ENCODE measurements at places on chromosomes 16 and 17. TPM values are rescaled to one million over a fixed set of nuclear protein-coding genes. Genes with fewer than 3 reads are reported as not detected.

DNA sequence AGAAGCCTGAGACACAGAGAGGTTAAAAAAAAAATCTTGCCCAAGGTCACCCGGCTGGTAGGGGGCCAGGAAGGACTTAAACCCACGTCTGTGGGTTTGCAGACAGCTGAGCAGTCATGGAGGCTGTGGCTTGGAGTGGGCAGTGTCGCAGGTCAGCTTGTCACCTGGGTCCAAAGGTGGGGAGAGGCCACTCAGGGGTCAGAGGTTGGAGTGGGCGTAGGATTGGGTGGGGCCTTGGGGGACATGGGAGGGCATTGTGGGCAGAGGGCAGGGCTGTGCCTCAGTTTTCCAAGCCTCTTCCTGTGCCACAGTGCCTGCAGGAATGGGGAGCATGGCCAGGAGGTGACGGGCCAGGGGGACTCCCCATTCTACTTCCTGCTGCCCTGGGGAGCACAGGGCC is 2.0 kb upstream of the NDRG4 start:
- DNase-seq = no peak

DNA sequence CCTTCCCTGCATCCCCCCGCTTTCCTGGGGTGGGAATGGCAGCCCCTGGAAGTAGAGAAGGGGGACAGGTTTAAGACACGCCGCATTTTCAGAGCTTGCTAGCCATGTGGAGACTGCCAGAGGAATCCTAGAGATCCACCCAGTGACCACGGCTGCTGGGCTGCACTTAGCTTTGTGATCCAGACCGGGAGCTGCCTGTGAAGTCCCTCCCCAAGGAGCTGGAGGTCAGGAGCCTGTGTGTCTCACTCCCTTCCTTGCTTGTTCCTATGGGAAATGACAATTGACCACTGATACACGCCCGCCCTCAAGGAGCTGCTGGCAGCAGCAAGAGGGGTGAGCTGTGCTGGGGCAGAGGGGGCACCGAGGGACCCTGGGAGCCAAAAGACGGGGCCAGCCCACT is 73.7 kb downstream of the SREBF1 start:
- no peak for DNase-seq

Gene CLEC18B
- 0.59 TPM for total RNA-seq

DNA sequence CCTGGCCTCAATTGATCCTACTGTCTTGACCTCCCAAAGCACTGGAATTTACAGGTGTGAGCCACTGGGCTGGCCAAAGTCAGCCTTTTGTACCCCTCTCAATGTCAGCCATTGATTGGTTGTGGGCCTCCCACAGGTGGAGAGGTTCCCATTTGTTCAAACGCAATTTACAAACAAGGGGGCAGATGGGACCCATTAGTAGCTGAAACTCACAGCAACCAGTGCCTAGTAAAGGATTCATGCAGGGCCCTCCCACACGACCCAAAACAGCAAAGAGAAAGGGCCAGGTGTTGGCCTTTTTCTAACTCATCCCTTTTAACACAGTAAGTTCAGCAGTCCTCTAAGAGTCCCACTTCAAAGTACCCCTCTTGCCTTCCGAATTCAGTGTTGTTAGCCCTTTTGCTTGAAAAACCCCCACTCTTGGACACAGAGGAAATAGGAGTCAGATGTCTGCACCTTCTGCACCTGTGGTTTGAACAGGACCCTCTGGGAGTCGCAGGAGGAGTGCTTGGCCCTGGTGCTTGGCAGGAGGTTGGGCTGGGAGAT is 89.2 kb downstream of the PITPNC1 start:
- no peak for DNase-seq

DNA sequence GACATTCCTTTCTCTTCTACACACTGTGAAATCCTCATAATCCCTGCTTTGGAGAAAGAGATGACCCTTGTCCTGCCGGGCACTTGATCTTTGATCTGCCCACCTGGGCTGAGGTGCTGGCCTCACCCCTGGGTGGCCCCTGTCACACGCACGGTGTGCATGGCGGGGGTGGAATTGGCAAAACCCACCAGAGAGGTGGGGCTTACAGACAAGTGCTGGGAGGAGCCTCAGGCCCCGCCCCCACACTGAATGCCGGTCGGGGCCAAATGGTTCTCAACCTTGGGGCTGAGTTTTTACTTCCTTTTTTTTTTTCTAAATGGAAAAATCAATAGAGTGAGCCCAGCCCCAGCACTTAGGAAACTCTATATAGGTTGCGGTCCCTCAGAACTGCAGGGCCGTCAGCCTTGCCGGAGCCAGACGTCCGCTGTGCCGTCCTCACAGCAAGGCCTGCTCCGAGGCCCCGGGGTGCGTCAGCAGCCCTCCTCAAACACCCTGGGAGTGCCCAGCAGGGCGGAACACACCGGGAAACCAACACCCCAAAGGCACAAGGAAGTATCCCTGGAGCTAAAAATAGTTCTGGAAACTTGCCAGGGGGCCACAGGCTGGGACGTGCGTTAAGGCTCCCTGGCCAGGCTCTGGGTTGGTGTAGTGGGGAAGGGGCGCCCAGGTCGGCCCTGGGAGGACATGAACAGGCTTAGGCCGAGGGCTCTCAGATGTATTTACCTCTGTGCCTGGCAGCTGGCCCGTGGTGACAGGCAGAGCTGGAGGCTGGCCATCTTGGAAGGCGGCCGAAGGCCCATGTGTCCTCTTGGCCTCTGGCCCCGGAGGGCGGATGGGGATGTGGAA is 11.0 kb downstream of the GPRC5C start:
- no peak for DNase-seq

- no peak for DNase-seq
These were observed 166.2 kb downstream of the XYLT1 start for GRCh38 chr16:17304491-17305119.

Gene NOXO1
- total RNA-seq = not detected

Gene PDE6G
- 12.5 TPM for total RNA-seq

Gene GFAP
- not detected for total RNA-seq

Measured in activated CD8-positive, alpha-beta memory T cell treated with anti-CD3 and anti-CD28 coated beads, Interleukin-2, amount 10 ng/mL, durations not matched to agents 7 days and 5 days (primary cell).